GM23248 (cell line): ENCODE measurements at places on chromosomes 6 and 20. TPM values are rescaled to one million over a fixed set of nuclear protein-coding genes. Genes with fewer than 3 reads are reported as not detected.

DNA sequence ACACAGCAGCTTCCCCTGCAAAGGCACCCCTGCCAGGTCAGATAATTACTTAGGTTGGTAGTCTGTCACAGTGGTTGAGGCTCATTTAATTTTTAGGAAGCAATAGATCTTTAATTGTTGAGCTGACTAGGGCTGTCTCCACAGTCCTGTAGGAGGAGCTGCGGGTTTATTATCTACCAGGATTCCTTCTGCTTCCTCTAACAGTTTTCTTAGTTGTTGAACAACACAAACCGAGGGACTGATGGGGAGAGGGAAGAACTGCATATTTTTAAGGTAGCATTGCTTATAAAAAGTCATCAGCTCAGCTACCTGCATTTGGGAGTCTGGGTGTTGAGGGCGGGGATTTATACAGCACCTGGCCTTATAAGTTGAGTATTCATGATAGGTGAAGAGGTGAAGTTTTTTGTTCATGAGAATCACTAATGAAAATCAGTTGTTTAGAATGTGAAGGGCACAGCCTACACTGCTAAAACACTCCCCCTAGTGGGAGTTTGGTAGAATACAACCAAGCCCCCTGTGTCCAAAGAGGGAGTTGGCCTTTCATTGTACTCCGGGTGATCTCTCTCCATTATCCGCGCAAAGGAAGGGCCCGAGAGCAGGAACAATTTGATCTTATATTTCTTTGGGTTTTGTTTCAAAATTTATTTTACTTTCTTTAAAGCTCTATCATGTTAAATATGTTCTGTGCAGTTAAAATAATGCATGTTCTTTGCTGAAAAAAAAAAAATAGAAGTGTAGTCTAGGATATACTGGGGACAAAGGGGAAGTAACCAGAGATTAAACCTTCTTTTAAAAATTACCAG is 69.6 kb downstream of the SSR1 start:
- peak; percentile 72 for DNase-seq
- no peak overlapping the region for H3K4me3 ChIP-seq

GRCh38 chr6:106612671-106613416 is 16.5 kb downstream of the RTN4IP1 start:
- no peak overlapping the region for H3K27ac ChIP-seq
- H3K36me3 ChIP-seq = no peaks in the 10 kb centered on the region
- H3K4me1 ChIP-seq = no peaks in the 10 kb centered on the region
- no peak overlapping the region for H3K4me3 ChIP-seq

- peaks cover 48% of the 10 kb centered on the region for H3K4me1 ChIP-seq
- no peak for DNase-seq
- H3K27me3 ChIP-seq = no peaks in the 10 kb centered on the region
- H3K4me3 ChIP-seq = no peak overlapping the region
- H3K27ac ChIP-seq = no peak overlapping the region
- no peaks in the 10 kb centered on the region for H3K36me3 ChIP-seq
Measured at GRCh38 chr6:71395731-71396409, 107.3 kb downstream of the OGFRL1 start.

- H3K27ac ChIP-seq = peak overlapping the region; percentile 51
- H3K27me3 ChIP-seq = no peaks in the 10 kb centered on the region
- peaks cover 47% of the 10 kb centered on the region for H3K4me1 ChIP-seq
- peak; percentile 84 for DNase-seq
- H3K36me3 ChIP-seq = peaks cover 2% of the 10 kb centered on the region; the same call in 1 of the 2 replicates
Measured at GRCh38 chr20:17651129-17651759, 30.8 kb downstream of the RRBP1 start.

DNA sequence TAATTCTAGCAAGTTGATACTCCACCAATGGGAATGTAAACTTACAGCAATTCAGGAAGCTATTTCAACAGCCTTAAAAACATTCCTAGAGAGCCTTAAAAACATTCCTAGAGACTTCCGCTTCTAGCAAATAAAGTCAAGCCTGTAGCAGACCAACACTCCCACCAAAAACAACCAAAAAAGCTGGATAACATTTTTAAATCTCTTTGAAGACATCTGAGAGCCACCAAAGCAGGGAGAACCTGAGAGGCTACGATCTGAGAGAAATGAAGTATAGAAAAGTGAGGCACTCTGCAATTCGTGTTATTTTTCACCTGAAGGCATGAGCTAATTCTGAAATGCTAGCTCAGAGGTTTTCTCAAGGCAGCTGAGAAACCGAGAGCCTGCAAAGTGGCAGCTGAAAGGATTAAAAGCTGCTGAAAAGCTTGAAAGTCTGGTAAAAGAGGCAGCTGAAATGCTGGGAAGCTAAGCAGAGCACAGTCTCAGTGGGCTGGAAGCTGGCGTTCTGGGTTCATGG is 20.9 kb downstream of the GPR63 start:
- H3K27ac ChIP-seq = no peak overlapping the region
- H3K4me1 ChIP-seq = peaks cover 11% of the 10 kb centered on the region
- H3K27me3 ChIP-seq = no peaks in the 10 kb centered on the region
- H3K4me3 ChIP-seq = no peak overlapping the region
- no peak for DNase-seq

- H3K27me3 ChIP-seq = no peaks in the 10 kb centered on the region
- peaks cover under 1% of the 10 kb centered on the region; the same call in 1 of the 2 replicates for H3K36me3 ChIP-seq
- no peaks in the 10 kb centered on the region for H3K4me1 ChIP-seq
- H3K27ac ChIP-seq = no peak overlapping the region
- DNase-seq = no peak
Measured at GRCh38 chr6:129597023-129597713, 112.8 kb downstream of the ARHGAP18 start.

DNA sequence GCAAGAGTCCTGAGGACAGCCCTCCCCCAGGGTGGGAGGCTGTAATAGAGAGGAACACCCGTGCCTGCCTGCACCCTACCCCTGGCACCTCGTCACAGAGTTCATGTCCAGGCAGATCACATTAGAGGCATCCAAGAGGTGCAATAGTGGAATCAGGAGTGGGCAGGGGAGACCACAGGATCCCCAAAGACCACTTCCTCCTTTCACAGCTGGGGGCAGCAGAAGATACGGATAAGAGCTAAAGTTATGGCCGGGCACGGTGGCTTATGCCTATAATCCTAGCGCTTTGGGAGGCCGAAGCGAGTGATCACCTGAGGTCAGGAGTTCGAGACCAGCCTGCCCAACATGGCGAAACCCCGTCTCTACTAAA is 1.5 kb upstream of the CAPN11 start:
- no peak overlapping the region for H3K27ac ChIP-seq
- no peaks in the 10 kb centered on the region for H3K36me3 ChIP-seq
- no peaks in the 10 kb centered on the region for H3K27me3 ChIP-seq
- H3K4me1 ChIP-seq = 0 out of 2 replicates have a peak, but pooled peaks cover 9% of the 10 kb centered on the region
- DNase-seq = no peak

- no peaks in the 10 kb centered on the region for H3K27me3 ChIP-seq
- H3K4me1 ChIP-seq = peaks cover 19% of the 10 kb centered on the region
- H3K36me3 ChIP-seq = no peaks in the 10 kb centered on the region
- DNase-seq = peak; percentile 63
- H3K27ac ChIP-seq = no peak overlapping the region
- no peak overlapping the region for H3K4me3 ChIP-seq
Measured at GRCh38 chr20:10611357-10611756, 62.4 kb downstream of the JAG1 start.

DNA sequence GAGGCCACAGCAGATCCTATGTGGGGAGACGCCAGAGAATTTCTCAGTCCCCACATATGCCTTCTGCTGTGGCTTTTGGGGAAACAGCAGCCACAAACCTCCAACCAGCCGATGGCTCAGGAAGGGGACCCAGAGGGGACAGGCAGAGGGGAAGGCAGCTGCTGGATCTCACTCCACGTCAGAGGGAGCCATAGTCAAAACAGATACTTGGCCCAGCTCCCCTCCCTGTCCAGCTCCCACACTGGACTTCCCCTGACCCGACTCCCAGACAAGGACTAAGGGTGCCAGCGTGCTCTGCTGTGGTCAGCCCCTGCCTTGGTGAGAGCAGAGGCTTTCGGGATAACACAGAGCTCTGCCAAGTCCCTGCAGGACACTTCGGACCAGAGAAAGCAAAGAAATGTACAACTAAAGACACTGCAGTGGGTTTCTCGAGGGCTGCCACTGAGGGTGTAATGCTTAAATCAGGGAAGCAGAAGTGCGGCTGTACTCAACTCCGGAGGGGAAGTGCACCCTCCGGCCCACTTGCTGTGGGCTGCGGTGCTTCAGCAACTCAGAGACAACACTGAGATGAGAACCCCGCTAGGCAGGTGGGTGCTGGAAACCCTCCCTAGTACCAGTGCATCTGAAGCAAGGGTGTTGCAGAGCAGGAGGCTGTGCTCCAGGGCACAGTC is 47.2 kb downstream of the RRBP1 start:
- no peak for DNase-seq
- no peak overlapping the region for H3K27ac ChIP-seq
- peaks cover 50% of the 10 kb centered on the region for H3K36me3 ChIP-seq
- H3K4me3 ChIP-seq = no peak overlapping the region
- H3K27me3 ChIP-seq = no peaks in the 10 kb centered on the region
- H3K4me1 ChIP-seq = no peaks in the 10 kb centered on the region

DNA sequence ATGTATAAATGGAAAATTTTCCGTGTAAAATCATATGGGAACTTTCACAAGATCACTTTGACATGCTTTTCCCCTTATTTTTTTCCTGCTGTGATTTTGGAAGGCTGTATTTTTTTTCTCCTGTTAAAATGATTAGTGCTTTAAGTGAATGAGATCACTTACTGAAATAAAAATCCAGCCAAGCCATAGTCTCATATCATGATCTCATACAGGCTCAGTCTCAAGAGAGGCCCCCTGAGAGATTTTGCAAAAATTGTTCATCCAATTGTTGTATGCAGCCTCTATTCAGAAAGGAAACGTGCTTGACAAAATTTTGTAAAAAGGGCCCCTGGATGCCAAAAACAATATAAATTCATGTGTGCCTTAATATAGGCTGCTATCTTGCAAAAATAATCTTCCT is 528.2 kb downstream of the HDGFL1 start:
- no peak overlapping the region for H3K4me3 ChIP-seq
- DNase-seq = peak; percentile 7
- no peak overlapping the region for H3K27ac ChIP-seq
- H3K27me3 ChIP-seq = no peaks in the 10 kb centered on the region
- H3K36me3 ChIP-seq = no peaks in the 10 kb centered on the region

- no peak overlapping the region for H3K27ac ChIP-seq
- no peak overlapping the region for H3K4me3 ChIP-seq
- H3K4me1 ChIP-seq = no peaks in the 10 kb centered on the region
- H3K27me3 ChIP-seq = no peaks in the 10 kb centered on the region
- H3K36me3 ChIP-seq = no peaks in the 10 kb centered on the region
Measured at GRCh38 chr6:38307740-38308139, 332.0 kb downstream of the BTBD9 start.

DNA sequence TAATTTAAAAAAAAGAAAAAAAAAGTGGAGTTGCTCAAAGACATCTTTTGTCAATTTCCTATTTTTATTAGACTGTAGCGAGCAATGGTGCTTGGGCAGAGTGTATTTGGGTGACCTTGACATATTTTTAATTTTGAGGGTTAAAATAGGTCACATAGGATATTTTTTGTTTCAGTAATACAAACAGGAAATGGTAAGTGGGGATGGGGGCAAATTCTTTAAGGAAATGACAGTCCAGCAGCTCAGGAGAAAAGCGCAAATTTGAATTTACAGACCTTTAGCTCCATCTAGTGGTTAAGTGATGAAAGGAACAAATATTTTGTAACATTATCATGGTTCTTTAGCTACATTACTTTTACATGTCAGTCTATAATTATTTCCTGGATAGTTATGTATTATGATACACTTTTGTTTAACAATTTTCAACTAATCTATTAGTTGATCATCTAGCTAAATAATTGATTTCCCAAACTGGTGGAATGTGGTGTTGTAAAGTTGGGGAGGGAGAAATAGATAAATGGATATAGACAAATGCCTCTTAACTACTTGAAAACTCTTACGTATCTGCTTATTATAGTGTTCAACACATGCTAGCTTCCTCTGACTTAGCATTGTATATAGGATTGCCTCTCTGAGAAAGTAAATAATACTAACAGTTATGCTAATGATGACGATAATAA is 10.0 kb downstream of the CITED2 start:
- no peak overlapping the region for H3K27ac ChIP-seq
- no peak overlapping the region for H3K4me3 ChIP-seq
- DNase-seq = peak; percentile 63
- H3K36me3 ChIP-seq = no peaks in the 10 kb centered on the region
- H3K4me1 ChIP-seq = peaks cover 22% of the 10 kb centered on the region
- no peaks in the 10 kb centered on the region for H3K27me3 ChIP-seq

DNA sequence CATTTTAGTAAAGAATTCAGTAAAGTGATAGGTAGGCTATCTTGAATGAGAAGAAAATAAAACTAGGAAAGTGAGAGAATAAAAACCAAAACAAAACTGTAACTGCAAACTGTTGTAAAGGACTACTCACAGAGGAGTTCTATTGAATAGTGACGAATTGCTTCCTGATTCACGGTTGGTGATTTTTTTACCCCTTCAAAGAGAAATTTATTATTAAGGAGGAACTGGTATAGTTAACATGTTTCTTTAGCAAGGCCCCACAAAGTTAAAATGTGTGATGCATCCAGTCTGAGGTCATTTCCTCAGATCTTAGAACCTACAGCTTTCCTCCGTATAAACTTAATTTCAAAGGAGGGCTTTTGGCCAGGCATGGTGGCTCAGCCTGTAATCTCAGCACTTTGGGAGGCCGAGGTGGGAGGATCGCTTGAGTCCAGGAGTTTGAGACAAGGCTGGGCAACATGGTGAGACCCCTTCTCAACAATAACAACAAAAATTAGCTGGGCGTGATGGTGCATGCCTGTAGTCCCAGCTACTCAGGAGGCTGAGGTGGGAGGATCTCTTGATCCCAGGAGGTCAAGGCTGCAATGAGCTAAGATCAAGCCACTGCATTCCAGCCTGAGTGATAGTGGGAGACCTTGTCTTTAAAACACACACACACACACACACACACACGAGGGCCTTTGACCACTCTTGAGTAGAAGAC is 8.3 kb downstream of the PRDM1 start:
- DNase-seq = no peak
- H3K27ac ChIP-seq = no peak overlapping the region
- H3K36me3 ChIP-seq = peaks cover 9% of the 10 kb centered on the region
- no peak overlapping the region for H3K4me3 ChIP-seq

DNA sequence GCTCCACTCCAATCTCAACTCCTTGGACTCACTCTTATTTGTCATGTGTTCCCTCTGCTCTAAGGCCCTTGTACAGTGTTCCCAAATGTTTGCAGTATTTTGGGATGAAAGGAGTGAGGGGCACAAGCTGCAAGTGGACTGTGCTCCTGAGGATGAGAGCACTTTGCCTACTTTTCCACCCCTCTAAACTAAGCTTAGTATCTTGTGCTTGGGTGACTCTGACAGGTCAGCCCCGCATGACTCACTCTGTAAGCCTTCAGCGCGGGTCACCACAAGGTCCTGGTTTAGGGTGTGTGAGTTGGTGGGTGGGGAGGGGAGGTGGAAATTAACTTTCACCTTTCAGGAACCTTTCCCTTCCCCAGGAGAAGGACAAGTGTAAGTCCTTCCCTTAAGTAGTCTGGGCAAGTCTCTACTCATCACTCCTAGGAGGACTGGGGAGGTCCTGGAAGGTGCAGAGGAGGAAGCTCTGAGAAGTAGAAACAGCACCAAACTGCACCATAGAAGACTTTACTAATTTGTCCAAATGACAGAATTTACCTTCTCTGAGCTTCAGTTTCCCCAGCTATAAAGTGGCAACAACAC is 68.8 kb upstream of the EPB41L1 start:
- H3K4me1 ChIP-seq = peaks cover 18% of the 10 kb centered on the region
- H3K4me3 ChIP-seq = no peak overlapping the region
- DNase-seq = peak; percentile 78
- H3K27ac ChIP-seq = no peak overlapping the region
- H3K36me3 ChIP-seq = no peaks in the 10 kb centered on the region
- H3K27me3 ChIP-seq = 0 out of 2 replicates have a peak, but pooled peaks cover 1% of the 10 kb centered on the region

The LGSN gene
- total RNA-seq = not detected in 2 replicates

The GTSF1L gene
- total RNA-seq = not detected in 2 replicates

The FABP7 gene
- not detected in 2 replicates for total RNA-seq

The MCHR2 gene
- not detected in 2 replicates for total RNA-seq

The PDRG1 gene
- 5.7 and 10.8 TPM in 2 replicates for total RNA-seq

The NR2E1 gene
- total RNA-seq = not detected in 2 replicates

The FBXL4 gene
- total RNA-seq = 15.1 and 22.6 TPM in 2 replicates

The MAP3K4 gene
- total RNA-seq = 24.0 and 26.2 TPM in 2 replicates
